Stimulated activated CD4-positive, alpha-beta T cell treated with anti-CD3 and anti-CD28 coated beads, Interleukin-2, amount 100 ng/mL, for 4 hours (primary cell): ENCODE measurements at places on chromosomes 6 and 20.

DNA sequence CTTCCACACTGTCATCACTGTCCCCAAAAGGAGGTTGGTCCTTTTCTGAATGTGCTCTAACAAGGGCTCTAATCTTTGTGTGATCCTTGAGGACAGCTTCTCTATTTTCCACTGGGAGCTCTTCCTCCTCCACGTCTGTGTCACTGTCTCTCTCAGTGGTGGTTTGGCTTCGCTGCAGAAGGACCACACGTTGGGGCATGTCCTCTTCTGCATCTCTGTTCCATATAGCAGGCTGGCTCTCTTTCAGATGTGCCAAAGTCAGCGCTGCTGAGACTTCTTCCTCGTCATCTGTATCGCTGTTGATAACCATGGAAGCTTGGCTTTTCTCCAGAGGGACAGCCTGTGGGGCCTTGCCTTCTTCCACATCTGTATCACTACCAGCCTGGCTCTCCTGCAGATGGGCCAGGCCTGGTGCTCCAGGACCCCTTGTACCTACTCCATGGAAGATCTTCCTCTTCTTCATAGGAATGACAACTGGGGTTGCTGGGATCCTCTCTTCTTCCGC lies 4.6 kb downstream of the MDC1 start:
- no peak for DNase-seq

GRCh38 chr6:107488174-107488874 lies 1.6 kb upstream of the SOBP start:
- DNase-seq, result no peak

GRCh38 chr6:112927641-112928320 lies 580.7 kb downstream of the RFPL4B start:
- no peak for DNase-seq

GRCh38 chr6:39517756-39518155 lies 195.3 kb upstream of the KCNK16 start:
- DNase-seq, result no peak

- no peak for DNase-seq
Observed at GRCh38 chr6:99019381-99019780, 71.6 kb upstream of the FBXL4 start.

DNA sequence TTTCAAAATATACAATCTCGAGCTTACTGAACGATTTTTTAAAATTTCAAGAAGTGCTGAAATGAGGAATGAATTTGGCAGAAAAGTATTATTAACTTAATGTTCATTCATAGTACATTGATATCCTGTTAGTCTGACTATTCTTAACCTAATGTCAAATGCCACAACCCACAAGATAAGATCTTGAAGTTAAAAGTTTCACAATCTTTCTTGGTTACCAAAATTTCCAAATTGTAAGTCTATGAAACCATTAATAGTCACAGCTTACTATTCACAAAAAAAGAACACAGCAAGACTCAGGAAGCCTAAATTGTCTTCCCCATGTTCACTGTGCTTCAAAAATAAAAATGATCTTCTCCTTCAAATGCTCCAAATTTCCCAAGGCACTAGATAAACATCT lies 71.3 kb downstream of the HACE1 start:
- DNase-seq, result no peak

DNA sequence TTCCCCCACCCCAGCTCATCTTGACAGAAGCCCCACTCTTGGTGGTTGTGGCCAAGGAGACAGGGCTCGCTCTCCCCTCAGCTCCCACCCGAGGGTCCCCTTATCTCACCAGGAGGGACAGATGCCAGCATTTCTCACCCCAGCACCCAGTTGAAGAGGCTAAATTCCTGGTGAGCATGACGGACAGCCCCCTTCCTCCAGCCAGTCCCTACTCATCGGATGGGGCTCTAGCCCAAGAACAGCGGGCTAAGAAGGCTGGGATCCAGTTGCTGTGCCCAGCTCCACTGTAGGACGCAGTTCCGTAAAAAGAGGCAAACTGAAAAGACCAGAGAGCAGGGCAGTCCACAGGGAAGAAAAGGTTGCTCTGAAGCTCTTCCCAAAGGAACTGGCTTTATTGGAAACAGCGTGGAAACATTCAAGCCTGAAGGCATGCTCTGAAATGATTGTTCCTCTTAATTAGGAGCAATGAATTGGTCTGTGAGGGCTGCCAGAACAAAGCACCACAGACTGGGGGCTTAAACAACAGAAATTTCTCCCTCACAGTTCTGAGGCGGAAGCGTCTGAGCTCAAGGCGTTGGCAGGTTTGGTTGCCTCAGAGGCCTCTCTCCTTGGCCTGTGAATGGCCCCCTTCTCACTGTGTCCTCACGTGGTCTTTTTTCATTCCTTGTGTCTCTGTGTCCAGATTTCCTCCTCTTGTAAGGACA lies 17.9 kb upstream of the KIF25 start:
- DNase-seq, result no peak

DNA sequence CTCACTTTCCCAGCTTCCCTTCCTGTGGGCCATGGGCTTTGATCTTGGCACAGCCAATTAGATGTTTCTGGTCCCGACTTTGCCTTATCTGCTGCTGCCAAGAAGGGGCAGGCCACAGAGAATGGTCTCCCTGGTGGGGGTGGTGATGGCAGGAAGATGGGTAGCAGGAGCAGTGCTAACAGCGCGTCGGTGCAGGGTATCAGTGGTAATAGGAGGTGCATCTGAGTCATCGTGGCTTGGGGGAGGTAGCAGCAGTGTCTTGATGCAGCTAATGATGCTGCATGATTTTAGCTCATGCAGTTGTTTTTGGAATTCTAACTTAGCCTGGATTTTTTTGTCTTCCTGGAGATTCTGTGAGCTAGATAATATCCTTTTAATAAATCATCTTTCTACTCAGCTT lies 18.9 kb upstream of the MAS1 start:
- DNase-seq, result no peak

DNA sequence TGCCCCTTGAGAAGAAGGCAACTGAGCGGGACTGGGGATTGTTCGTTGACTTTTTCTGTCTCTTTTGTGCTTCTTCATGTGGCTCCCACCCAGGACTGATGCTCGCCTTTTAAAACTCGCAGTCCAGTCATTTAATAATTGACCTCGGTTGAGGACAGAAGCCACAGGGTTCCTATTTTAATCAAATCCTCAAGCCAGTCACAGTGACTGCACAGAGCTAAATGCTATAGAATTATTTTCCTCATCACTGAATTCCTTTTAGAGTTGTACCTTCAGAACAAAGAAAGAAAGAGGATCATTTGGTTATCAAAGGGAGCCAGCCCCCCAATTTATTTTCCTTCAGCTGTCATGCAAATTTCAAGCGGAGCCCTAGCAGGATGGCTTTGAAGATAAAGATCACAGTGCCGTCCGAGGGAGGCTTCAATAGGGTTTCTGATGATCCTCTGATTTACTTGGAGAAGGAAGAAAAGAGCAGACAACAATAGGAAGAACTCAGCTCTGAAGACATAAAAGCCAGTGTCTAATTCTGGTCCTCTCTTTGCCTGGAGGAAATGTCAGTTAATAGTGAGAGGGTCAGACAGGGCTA lies 186.6 kb downstream of the DOK5 start:
- no peak for DNase-seq

GRCh38 chr6:109059571-109060021 lies 35.0 kb downstream of the SESN1 start:
- DNase-seq, result no peak

- DNase-seq, result no peak
Observed at GRCh38 chr6:36333171-36333895, 3.4 kb downstream of the BNIP5 start.

GRCh38 chr6:7138921-7139358 lies 31.2 kb downstream of the RREB1 start:
- DNase-seq, result no peak

- DNase-seq, result no peak
Observed at GRCh38 chr6:105616521-105616920, 213.6 kb upstream of the PREP start.

DNA sequence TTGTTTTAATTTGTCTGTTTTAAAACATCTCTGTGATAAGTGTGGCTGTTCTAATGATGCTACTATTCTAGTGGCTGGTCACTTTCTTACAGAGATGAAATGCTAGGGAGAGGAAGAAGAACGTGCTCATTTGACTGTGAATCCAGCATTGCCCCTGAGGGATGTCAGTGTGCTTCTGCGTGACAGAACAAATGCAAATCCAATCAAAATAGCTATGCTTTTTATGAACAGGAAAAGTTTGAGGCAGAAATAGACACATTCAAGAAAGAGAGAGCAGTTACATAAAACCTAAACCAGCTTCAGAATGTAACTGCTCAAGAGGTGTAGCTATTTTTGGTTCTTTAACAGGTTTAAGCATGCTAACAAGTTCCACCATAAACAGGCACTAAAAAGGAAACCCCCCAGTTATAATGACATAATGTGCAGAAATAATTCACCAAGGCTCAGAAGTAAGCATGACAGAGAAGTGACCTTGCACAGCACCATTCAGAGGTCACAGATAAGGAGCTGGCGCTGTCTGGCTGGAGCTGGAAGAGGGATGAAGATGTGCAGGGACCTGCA lies 385.3 kb downstream of the EPM2A start:
- no peak for DNase-seq

GRCh38 chr6:96532399-96532798 lies 10.8 kb downstream of the UFL1 start:
- no peak for DNase-seq

DNA sequence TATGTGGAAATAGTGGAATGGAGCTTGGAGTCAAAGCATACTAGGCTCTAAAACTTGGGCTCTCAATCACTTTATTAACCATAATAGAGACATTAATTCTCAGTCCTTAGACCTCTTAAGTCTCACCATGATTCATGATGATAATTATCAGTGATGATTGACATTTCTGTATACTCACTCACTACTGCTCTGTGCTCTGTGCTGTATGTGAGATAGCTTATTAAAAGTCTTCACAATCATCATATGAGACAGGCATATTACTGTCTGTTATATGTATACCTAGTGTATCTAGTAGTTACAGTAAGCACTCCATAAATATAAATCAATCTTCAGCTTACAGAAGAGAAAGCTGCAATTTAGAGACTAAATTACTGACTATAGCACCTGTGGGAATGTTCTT lies 236.0 kb upstream of the JAG1 start:
- no peak for DNase-seq

GRCh38 chr20:16292226-16292880 lies 280.9 kb downstream of the KIF16B start:
- no peak for DNase-seq

DNA sequence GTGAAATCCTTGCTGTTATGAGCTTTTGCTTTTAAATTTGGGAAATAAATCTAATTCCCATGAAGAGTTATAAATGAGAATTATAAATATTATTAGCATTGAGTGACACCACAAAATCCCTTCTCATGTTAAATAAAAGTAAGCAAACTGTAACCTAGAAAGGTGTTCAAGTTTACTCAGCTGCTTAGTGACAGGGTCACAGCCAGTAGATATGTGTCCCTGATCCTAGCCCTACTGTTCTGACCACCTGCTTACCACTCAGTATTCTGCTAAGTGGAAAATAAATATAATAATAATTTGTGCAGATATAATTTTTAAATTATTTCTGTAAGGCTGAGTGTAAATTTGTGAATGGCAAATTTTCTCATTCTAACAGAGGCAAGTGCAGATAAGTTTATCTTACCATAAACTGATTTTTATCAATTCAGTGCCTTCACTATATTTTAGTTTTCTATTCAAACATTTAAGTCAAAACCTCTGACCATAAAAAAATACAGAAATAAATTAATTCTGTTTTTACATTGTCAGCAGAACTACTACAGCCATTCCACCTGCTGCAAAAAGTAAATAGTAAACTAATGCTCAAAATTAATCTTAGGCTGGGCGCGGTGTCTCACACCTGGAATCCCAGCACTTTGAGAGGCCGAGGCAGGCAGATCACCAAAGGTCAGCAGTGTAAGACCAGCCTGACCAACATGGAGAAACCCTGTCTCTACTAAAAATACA lies 118.2 kb downstream of the TENT5A start:
- DNase-seq, result no peak

DNA sequence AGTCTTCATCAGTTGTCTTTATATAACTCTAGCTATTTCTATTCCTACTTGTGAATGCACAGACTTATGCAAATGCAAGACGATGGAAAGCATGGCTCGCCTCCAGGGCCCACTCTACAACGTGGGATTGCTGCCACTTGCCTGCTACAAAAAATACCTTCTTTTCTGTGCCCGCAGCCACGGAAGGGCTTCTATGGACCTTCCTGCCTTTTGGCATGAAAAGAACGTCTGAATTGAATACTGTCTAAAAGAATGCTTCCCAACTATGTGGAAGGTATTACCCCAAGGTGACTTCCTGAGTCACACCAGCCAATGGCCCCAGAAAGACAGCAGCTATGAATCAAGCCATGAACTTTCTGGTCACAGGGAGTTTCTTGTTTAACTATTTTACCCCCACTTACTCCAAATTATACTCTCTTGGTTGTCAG lies 261.2 kb downstream of the HIVEP2 start:
- DNase-seq, result no peak

GRCh38 chr6:31874836-31875572 lies 3.8 kb downstream of the SLC44A4 start:
- DNase-seq, result no peak

DNA sequence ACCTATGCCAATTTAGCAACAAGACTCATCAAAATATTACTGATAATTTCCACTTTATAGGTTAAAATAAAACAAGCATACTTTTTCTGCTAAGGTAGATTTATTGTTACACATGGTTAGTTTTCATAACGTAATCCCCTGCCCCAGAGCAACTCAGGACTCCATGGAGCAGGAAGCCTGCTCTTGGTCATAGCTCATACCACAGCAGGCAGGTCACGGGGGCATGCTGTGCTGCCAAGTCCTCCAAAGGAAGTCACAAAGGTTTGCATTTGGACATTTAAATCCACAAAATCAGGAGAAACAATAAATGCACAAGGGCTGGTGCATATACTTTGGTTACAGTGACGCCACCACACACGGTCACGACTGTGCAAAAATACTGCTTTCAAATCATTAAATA lies 12.5 kb downstream of the GZF1 start:
- DNase-seq, result no peak

- no peak for DNase-seq
Observed at GRCh38 chr20:36167902-36168503, 13.5 kb downstream of the EPB41L1 start.

DNA sequence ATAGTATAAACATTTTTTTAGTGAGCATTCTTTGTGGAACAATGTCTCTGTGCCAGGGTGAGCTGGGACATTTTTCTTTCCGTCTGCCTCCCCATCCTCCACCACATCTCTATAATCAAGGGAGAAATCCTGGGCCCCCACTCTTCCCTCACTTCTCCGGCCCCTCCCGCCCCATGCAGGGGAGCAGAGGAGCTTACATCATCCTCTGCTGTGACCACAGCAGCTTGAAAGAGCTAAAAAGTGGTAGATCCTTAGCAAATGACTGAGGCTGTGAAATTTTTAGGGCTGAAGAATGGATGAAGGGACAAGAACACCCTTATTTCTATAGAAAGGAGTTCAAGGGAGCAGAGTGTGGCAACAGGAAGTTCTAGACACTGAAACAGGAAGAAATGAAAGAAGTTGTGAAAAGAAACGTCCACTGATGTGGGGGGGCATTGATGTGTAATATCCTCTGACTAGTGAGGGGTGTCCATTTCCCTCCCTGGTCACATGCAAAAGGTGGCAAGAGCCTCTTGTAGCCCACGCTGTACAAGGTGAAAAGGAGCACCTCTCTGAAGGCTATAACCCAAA lies 380.3 kb upstream of the JARID2 start:
- no peak for DNase-seq
